ENCODE measurements at places on chromosomes 4 and X.

DNA sequence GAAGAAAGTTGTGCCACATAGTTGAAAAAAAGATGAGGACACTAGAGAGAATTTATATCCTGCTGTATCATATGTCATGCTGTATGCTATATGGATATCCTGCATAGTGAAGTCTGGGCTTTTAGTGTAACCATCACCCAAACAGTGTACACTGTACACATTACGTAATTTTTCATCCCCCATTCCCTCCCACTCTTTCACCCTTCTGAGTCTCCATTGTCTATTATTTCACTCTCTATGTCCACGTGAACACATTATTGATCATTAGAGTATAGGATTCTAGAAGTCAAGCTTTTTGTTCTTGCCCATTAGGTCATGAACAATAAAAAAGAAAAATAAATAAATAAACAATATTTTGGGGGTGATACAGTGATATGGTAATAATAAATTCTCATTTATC lies 18.0 kb upstream of the FRYL start:
- no peak for DNase-seq

DNA sequence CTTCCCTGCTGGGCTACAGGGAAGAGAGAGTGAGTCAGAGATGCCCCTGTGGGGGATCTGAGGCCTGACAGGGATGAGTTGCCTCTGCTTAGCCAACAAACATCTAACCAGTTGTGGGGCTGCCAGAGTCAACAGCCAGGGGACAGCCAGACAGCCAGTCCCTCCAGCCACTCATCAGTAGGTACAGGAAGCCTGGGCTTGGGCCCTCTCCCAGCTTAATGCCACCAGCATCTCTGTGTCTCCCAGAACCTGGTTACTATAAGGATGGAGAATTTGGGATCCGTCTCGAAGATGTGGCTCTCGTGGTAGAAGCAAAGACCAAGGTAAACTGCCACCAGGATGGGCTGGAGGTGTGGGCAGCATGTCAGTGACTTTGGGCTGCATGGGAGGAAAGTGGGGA lies 17.3 kb upstream of the SASH3 start:
- DNase-seq, result no peak

- DNase-seq, result no peak
Measured at GRCh38 chr4:7247946-7248345, 55.6 kb downstream of the SORCS2 start.

DNA sequence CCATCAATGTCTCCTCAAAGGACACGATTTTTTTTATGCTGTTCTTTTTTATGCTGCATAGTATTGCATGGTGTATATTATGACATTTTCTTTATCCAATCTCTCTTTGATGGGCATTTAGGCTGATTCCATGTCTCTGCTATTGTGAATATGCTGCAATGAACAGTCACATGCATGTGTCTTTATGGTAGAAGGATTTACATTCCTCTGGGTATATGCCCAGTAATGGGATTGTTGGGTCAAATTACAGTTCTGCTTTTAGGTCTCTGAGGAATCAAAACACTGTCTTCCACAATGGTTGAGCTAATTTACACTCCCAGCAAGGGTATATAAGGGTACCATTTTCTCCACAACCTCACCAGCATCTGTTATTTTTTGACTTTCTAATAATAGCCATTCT lies 113.9 kb downstream of the GRIA3 start:
- DNase-seq, result no peak

- no peak for DNase-seq
Measured at GRCh38 chrX:54529151-54529550, 868 bp upstream of the GNL3L start.

DNA sequence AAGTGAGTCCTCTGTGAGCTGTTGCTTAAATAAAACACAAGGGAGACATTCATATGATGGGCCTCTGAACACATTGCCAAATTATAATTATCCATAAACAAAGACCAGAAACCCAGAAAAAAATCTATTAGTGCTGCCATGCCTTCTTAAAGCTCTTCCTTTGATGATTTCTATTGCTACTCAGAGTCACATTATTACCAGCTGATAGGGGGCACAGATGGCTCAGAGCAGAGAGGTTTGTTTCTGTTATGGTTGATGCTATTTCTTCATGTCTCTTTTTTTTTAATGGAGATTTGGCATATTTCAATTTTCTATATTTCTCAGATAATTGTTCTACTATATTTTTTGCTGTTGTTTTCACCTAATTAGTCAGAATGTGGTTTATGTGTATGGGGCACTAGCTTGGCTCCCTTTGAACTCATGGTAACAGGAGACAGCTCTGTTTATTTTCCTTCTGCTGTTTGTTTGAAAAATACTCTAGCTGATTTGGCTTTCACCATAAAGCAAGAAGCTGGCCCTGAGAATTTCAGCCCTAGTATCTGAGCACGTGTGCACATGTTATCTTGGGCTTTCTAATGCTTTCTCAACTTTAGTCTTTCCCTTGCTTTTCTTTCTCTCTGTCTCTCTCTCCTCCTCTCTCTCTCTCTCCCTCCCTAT lies 568.8 kb downstream of the PPARGC1A start:
- no peak for DNase-seq

DNA sequence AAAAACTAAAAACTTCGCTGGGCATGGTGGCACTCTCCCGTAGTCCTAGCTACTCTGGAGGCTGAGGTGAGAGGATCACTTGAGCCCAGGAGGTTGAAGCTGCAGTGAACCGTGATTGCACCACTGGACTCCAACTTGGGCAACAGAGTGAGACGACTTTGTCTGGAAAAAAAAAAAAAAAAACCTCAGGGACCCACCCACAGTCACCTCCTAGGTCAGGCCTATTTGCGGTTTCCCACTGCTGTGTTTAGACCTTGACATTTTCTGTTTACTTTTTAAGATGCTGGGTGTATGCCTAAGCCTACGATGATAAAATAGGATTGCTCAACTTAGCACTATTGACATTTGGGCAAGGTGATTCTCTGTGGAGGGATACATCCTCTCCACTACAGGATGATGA lies 197.4 kb upstream of the TBL1X start:
- no peak for DNase-seq

GRCh38 chr4:12207396-12207795 lies 778.7 kb upstream of the HS3ST1 start:
- no peak for DNase-seq
